Uterus (tissue), 4 donors: ENCODE measurements at places on chromosomes 13 and 19. TPM values are rescaled to one million over a fixed set of nuclear protein-coding genes. Genes with fewer than 3 reads are reported as not detected.

GRCh38 chr19:45584332-45585157, at the start of gene OPA3:
TSS of gene OPA3 (minus strand) at chr19:45584802. CDS start at chr19:45584764, 38 bp downstream.
- DNase-seq = peak; percentile 100
- H3K4me3 ChIP-seq = peak within 1 kb of the TSS; percentile 83
- no peaks in the 10 kb centered on the region for H3K36me3 ChIP-seq
- no peaks in the 10 kb centered on the region for H3K4me1 ChIP-seq
- H3K27me3 ChIP-seq = no peaks in the 10 kb centered on the region

DNA sequence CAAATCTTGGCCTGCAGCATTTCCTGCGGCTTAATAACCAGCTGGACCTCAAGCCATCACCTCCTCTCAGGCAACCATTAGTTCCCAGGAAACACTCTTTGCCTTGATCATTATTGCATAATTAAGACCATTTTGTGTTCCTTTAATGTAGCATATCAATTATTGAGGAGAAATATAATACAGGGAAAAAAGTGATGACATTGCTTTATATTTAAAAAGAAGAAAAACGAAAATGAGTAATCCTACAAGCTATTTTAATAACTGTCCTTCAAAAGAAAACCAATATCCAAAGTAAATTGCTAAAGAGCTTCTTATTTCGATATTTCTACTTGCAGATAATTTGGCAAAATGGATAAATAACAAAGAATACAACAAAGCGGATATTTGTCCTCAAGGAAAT, 1084.7 kb downstream of the EFNB2 start:
- H3K27me3 ChIP-seq = no peaks in the 10 kb centered on the region
- no peaks in the 10 kb centered on the region for H3K36me3 ChIP-seq
- no peak overlapping the region for H3K27ac ChIP-seq
- no peak for DNase-seq

WDR88 gene
- total RNA-seq = not detected

- H3K36me3 ChIP-seq = no peaks in the 10 kb centered on the region
- no peaks in the 10 kb centered on the region for H3K27me3 ChIP-seq
- H3K27ac ChIP-seq = peak overlapping the region; percentile 100
- DNase-seq = no peak
- peaks cover 42% of the 10 kb centered on the region for H3K4me1 ChIP-seq
- H3K4me3 ChIP-seq = no peak overlapping the region
Observed at GRCh38 chr19:2057484-2058469, 6.7 kb upstream of the MKNK2 start.

DNA sequence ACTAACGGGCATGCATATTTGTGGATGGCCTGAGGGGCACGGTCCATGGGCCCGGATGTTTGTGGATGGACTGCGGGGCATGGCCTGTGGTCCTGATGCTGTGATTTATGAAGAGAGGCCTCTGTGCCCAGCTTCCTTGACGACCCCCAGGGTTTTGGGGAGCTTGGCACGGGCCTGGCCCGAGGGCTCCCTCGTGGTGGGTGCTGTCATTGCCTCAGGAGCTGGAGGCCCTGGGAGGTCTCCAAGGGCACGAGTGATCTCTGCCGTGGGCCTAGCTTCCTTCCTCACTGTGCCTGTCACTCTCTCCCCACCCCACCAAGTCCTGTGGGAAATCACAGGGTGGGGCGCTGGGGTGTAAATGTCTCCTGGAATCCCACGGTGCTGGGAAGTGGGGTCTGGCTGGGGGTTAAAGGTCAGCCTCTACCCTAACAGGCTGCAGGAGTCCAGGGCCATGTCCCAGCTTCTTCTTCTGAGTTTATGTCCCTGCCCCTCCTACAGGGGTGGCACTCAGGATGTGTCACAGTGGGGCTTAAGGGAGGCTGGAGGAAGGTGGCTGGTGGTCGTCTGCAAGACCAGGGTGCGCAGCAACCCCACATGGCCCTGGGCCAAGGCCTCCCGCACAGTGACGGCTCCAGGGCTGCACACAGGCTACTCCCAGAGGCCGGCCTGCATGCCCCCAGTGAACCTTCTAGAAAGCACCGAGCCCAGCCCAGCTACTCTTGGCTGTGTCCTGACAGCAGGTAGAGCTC, 27.6 kb upstream of the RANBP3 start:
- H3K36me3 ChIP-seq = no peaks in the 10 kb centered on the region
- no peak overlapping the region for H3K27ac ChIP-seq
- H3K27me3 ChIP-seq = no peaks in the 10 kb centered on the region
- no peak for DNase-seq
- no peaks in the 10 kb centered on the region for H3K4me1 ChIP-seq

DNA sequence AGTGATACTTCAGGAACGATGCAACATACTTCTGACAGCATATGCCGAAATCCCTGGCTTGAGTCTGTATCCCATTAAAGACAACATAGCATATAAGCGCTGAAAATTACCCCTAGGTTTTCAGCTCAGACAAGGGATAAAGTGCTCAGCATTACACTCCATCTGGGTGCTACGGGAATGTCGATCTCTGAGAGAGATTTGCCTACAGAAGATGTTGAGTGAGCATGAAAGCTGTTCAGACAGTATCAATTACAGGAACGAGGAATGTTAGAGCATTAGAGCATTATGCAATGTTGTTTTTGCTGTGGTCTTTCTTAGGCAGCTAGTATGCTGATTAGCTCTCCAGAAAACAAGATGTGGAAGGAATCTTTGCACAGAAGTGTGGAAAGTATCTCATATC, 484.5 kb downstream of the LIG4 start:
- H3K27me3 ChIP-seq = no peaks in the 10 kb centered on the region
- H3K4me1 ChIP-seq = no peaks in the 10 kb centered on the region

DNA sequence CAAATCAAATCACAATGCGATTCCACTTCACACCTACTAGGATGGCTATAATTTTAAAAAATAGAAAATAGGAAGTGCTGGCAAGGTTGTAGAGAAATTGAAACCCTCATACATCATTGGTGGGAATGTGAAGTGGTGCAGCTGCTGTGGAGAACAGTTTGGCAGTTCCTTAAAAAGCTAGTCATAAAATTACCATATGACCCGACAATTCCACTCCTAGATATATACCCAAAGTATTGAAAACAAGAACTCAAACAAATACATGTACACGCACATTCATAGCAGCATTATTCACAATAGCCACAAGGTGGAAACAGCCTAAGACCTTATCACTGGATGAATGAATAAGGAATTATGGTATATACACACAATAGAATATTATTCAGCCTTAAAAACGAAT, 12.0 kb downstream of the HMGB1 start:
- no peak overlapping the region for H3K27ac ChIP-seq
- no peaks in the 10 kb centered on the region for H3K4me1 ChIP-seq
- DNase-seq = no peak
- H3K27me3 ChIP-seq = no peaks in the 10 kb centered on the region
- H3K4me3 ChIP-seq = no peak overlapping the region

DNA sequence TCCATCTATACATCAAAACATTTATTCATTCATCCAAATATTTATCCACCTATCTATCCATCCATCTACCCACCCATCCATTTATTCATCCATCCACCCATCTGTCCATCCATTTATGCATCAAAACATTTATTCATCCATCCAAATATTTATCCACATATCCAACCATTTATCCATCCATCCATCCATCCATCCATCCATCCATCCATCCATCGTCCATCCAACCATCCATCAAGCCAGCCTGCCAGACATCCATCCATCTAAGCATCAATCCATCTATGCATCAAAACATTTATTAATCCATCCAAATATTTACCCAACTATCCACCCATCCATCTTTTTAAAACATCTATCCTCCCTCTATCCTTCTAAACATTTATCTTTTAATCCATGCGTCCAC, 62.2 kb downstream of the UNC13A start:
- no peaks in the 10 kb centered on the region for H3K4me1 ChIP-seq
- no peak overlapping the region for H3K27ac ChIP-seq
- no peak overlapping the region for H3K4me3 ChIP-seq
- H3K36me3 ChIP-seq = no peaks in the 10 kb centered on the region
- H3K27me3 ChIP-seq = no peaks in the 10 kb centered on the region
- DNase-seq = no peak

- H3K27me3 ChIP-seq = no peaks in the 10 kb centered on the region
- no peak overlapping the region for H3K4me3 ChIP-seq
- no peak overlapping the region for H3K27ac ChIP-seq
- no peaks in the 10 kb centered on the region for H3K36me3 ChIP-seq
- no peak for DNase-seq
Observed at GRCh38 chr13:30633861-30634260, 16.1 kb downstream of the USPL1 start.

PSG4 gene
- not detected for total RNA-seq

- H3K36me3 ChIP-seq = no peaks in the 10 kb centered on the region
- H3K4me3 ChIP-seq = no peak overlapping the region
- no peaks in the 10 kb centered on the region for H3K4me1 ChIP-seq
- no peaks in the 10 kb centered on the region for H3K27me3 ChIP-seq
- DNase-seq = no peak
- H3K27ac ChIP-seq = no peak overlapping the region
Observed at GRCh38 chr13:28618230-28618994, 40.5 kb upstream of the POMP start.

OXGR1 gene
- not detected for total RNA-seq

DNA sequence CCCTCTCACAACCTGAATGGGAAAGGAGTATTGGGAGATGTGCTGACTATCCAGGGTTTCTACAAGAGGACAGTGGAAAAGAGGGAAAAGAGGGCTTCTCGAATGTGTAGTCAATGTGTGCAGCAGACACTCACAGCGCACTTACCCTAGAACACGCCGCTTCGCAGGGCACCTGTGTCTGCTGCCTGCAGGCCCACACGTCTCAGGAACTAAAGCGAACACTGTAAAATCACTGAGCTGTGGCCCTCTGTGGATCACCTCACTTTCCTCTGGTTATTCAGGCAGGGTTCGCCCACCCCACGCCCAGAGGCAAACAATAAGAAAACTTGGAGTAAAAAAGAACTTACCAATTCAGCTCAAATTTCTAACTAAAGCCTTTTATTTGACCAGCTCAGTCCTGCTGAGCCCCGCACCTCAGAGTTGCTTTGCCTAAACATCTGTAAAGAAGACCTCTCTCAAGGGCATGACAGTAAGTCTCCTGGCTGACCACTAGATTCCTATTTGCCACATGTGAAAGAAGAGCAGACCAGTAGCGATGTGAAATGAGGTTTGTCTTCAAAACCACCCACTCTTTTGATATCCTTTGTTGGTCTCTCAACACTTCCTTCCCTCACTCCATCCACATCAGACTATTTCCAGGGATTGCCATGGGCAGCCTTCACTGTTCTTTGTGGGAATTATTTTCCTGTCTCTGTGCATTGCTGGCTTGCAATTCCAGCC, 19.3 kb upstream of the DOCK9 start:
- peaks cover 6% of the 10 kb centered on the region for H3K4me1 ChIP-seq
- no peaks in the 10 kb centered on the region for H3K36me3 ChIP-seq
- DNase-seq = no peak
- no peak overlapping the region for H3K27ac ChIP-seq
- H3K27me3 ChIP-seq = no peaks in the 10 kb centered on the region
- H3K4me3 ChIP-seq = no peak overlapping the region

- no peak overlapping the region for H3K27ac ChIP-seq
- H3K4me1 ChIP-seq = peaks cover 8% of the 10 kb centered on the region
- DNase-seq = no peak
- H3K4me3 ChIP-seq = no peak overlapping the region
- no peaks in the 10 kb centered on the region for H3K36me3 ChIP-seq
- H3K27me3 ChIP-seq = peaks cover 9% of the 10 kb centered on the region
Observed at GRCh38 chr13:52737965-52738364, 1.7 kb downstream of the CNMD start.

GRCh38 chr13:77817521-77817920, 101.1 kb downstream of the EDNRB start:
- H3K27me3 ChIP-seq = no peaks in the 10 kb centered on the region
- no peak overlapping the region for H3K27ac ChIP-seq
- no peak for DNase-seq
- H3K4me3 ChIP-seq = no peak overlapping the region
- no peaks in the 10 kb centered on the region for H3K36me3 ChIP-seq
